Activated T-cell treated with anti-CD3 and anti-CD28 coated beads, Interleukin-2, amount 50 U/mL, for 48 hours (primary cell): ENCODE measurements at places on chromosomes 6 and 20.

GRCh38 chr6:104404377-104404776, 455.3 kb downstream of the HACE1 start:
- DNase-seq = no peak

DNA sequence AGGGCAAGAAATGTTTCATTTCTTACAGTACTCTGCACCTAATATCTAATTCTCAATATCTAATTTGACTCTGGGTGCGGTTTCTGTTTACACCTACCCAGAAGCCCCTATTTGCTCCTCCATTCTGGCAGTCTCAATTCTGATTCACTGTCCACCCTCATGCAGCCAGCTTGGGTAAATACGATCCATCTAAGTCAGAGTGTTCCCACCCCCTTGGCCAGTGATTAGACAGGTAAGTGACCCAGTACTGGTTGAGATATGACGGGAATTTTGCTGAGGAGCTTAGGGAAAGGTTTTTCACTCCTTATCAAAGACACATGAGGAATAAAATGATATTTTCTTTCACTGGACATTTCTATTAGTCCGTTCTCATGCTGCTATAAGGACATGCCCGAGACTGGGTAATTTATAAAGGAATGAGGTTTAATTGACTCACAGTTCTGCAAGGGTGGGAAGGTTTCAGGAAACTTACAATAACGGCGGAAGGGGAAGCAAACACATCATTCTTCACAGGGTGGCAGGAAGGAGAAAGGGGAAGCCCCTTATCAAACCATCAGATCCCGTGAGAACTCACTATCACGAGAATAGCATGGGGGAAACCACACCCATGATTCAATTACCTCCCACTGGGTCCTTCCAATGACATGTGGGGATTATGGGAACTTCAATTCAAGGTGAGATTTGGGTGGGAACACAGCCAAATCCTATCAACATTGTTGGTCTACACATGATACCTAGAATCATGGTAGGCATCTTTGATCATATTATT, 29.4 kb downstream of the GLO1 start:
- DNase-seq = peak; percentile 31

- DNase-seq = no peak
These were observed 64.0 kb downstream of the QRSL1 start for GRCh38 chr6:106693418-106693817.

GRCh38 chr6:42530296-42530695, 33.5 kb upstream of the UBR2 start:
- DNase-seq = no peak
